Stimulated activated CD4-positive, alpha-beta T cell treated with anti-CD3 and anti-CD28 coated beads, Interleukin-1b, Interleukin-23, amount 100 ng/mL, for 4 hours (primary cell): ENCODE measurements at places on chromosomes 7 and 10.
A peak's percentile ranks its signal among the peaks of the same experiment; 100 is the strongest.

DNA sequence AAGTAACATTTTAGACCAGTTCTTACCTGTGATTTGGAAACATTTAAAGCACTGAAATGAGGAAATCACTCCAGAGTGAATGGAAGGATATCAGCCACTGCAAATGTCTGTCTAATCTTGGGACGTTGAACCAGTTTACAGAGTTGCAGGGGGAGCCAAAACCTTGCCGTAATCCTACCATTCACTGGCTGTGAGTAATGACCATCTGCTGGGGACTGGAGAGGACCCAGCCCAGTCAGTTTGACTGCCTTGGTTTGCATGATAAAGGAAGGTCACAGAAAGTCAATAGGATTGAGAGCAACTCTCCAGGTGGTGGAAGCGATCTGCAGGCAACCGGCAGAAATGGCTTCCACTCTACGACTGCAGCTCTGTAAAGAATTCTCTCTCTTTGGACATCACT, 167.2 kb downstream of the AKR1D1 start:
- no peak for DNase-seq

DNA sequence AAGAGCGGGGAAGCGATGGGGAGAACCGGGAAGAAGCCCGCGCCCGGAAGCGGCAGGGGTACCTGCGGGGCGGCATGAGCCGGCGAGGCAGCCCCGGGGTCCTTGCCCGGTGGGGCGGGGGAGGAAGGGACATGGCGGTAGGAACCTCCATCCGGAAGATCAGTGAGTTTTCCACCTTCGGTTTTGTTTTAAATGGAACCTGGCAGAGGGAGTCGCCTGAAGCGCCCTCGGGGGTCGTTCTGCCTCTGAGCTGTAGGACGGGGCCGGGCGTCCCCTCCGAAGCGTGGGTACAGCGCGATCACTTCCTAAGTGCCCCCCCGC, 471 bp downstream of the PFKP start:
- peak; percentile 31 for DNase-seq

DNA sequence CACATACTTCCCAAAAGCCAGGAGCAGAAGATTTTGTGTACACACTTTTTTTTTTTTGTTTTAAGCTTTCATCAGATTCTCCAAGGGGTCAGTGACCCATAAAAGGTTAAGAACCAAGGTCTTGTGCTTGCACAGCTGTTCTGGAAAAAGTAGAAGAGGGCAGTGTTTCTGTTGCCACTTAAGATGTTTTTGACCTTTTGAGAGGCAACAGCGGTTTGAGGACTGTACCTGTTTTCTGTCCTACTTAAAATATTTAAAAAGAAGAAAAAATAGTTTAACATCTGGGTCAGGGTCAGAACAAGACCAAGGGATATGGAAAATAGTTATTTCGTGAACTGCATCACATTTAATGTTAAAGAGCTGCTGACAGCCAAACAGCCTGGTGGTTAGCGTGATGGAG, 32.9 kb downstream of the AUTS2 start:
- no peak for DNase-seq

DNA sequence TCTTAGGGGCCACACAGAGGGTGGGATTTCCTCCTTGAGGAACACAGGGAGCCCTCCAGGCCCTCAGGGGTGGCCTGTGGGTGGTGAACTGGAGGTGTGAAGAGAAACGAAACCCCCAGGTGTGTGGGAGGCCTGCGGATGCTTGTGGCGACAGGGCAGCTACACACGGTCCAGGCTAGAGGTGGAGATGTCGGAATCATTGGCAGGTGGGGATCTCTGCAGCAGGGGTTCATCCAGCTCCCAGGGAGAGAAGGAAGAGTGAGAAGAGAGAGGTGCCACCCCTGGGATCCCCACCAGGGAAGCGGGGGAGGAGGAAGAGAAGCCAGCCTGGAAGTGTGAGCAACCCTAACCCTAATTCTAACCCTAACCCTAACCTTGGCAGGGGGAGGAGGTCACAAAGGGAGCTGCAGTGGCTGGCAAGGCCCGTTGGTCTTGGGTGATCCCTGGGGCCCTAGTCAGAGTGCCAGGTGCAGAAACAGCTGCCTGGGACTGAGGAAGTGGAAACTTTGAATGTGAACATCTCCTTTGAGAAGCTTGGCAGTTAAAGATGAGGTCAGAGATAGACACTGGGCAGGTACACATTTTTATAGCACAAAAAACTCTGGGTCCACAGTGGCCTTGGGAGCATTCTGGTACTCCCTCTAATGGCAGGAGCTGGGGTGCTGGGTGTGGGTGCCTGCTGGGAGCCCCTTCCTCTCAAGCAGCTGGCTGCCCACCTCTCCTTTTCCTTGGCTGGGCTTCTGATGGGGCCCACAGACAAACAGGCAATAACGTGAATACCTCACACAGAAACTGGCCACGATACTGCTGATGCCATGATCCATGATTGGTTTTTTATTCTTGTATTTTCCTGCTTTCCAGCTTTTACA, 6.8 kb upstream of the AEBP1 start:
- DNase-seq, result no peak
